ENCODE measurements at places on chromosomes 11 and 22. TPM values are rescaled to one million over a fixed set of nuclear protein-coding genes. Genes with fewer than 3 reads are reported as not detected.

Gene OR5P2
- not detected for polyA plus RNA-seq

Gene RAB36
- polyA plus RNA-seq: not detected

Gene SVIP
- polyA plus RNA-seq: 28.3 TPM

DNA sequence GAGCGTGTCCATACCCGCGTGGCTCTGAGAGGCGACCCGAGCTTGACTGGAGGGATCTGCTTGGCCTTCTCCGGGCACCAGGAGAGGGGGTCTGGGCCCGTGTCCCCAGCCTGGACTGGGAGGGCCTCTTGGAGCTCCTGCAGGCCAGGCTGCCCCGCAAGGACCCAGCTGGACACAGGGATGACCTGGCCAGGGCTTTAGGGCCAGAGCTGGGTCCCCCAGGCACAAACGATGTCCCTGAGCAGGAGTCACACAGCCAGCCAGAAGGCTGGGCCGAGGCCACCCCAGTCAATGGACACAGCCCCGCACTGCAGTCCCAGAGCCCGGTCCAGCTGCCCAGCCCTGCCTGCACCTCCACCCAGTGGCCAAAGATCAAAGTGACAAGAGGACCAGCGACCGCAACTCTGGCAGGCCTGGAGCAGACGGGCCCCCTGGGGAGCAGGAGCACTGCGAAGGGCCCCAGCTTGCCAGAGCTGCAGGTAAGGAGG lies 38.2 kb downstream of the TRIOBP start:
- no peak for DNase-seq

DNA sequence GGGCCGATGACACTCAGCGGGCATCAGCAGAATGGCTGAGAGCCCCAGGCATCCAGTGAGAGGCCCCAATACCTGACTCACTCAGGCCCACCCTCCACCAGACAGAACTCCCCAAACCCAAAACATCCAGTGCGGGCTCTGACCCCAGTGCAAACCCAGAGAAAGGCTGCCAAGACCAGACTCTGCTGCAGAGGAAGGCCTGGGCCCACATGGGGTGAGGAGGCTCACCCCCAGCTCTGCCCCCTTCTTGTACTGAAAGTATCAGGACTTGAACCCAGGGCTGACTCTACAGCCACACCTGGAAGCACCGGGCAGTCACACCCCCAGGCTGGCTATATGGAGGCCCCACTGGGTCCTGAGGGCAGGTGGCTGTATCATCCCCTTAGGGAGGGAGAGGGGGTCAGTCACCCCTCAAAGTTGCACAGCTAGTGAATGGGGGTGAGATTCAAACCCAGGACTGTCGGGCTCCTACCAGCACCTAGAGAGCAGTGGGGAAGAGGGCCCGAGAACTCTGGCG lies 49.3 kb downstream of the IGLL1 start:
- DNase-seq: no peak

- DNase-seq: peak; percentile 71
Measured at GRCh38 chr11:6473451-6474412, at the start of gene TRIM3. TSS of gene TRIM3 (minus strand) at chr11:6473941. CDS start at chr11:6465695, 8,246 bp downstream.

DNA sequence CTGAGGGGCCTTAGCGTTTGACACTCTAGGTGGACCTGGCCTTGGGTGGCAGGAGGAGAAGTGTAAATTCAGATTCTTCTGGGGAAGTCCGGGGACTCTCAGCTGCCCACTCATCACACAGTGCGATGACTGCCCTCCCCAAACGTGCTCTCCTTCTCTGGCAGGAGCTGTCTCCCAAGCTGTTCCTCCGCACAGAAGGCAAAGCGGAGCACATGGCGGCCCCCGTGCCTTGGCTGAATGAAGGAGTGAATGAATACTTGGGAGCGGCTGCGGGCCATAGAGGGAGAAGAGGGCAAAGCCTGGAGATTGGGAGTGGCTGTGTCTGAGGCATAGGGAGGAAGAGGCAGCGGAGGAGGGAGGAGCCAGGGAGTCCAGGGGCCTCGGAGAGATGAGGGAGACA lies 6.9 kb upstream of the NAA40 start:
- no peak for DNase-seq

Gene FOSL1
- polyA plus RNA-seq: 0.30 TPM

Gene CATSPER1
- polyA plus RNA-seq: 17.2 TPM

DNA sequence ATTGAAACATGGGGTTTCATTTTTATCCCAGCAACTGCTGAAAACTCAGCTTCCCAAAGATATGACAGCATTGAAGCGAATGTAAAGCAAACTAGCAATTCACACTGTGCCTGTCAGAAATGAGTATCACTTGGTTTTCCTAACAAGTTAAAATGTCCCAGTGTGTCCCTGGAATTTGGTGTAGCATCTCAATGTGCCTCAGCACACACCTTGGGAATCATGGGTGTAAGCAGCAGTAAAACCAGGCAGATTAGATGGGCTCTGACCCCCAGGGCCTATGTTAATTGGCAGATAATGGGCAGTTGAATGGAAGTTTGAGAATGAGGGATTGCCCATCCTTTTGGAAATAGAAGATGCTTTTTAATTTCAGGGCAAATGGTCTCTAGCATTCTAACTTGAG lies 784.9 kb upstream of the LRRC4C start:
- DNase-seq: no peak

Gene LMO2
- 1.9 TPM for polyA plus RNA-seq

DNA sequence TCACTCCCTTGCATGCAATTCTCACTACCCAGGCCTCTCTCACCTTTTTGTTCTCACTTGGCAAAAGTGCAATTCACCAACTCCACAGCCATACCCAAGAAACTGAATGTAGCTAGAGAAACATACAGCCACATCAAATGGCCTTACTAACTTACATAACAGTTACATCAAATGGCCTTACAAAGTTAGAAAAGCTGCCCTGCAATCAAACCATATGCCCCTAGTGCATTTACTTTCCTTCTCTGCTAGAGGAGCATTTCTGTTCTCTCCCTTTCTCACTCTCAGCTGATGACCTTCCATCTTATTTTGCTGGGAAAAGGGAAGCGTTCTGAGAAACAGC lies 10.3 kb downstream of the PRCP start:
- DNase-seq: no peak

Gene GGT1
- polyA plus RNA-seq: 1.2 TPM

Data from immature natural killer cell (primary cell).